SJSA1 (cell line): ENCODE measurements at places on chromosomes 6 and 20. TPM values are rescaled to one million over a fixed set of nuclear protein-coding genes. Genes with fewer than 3 reads are reported as not detected.

- no peaks in the 10 kb centered on the region for H3K4me1 ChIP-seq
- no peak for DNase-seq
- no peak overlapping the region for H3K27ac ChIP-seq
- no peak overlapping the region for H3K4me3 ChIP-seq
- no peaks in the 10 kb centered on the region for H3K36me3 ChIP-seq
- no peaks in the 10 kb centered on the region for H3K27me3 ChIP-seq
Observed at GRCh38 chr6:13098793-13099570, 229.4 kb downstream of the TBC1D7 start.

SYNDIG1 gene
- total RNA-seq = not detected in 2 replicates

DNA sequence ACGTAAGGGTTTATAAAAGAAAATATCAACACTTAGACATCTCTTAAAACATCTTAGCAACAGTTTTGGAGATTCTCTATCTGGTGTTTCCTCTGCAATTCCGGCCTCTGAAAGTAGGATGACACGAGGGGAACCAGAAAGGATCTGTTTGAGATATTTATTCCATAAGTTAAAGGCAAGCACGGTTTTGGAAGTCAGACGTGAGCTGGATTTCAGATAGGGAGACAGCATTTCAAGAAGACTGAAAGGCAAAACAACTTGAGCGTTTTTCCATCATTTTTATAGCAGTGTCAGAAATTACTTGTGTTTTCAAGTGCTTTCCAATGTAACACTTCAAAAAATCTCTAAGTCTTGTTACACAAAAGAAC lies 52.9 kb upstream of the BTN3A2 start:
- no peak overlapping the region for H3K27ac ChIP-seq
- H3K4me1 ChIP-seq = peaks cover 19% of the 10 kb centered on the region
- no peaks in the 10 kb centered on the region for H3K36me3 ChIP-seq

REPS1 gene
- total RNA-seq = 26.2 and 27.1 TPM in 2 replicates

MUC21 gene
- total RNA-seq = not detected in 2 replicates

GRCh38 chr20:63312690-63313348 lies 19.8 kb downstream of the COL20A1 start:
- no peak overlapping the region for H3K27ac ChIP-seq
- no peaks in the 10 kb centered on the region for H3K4me1 ChIP-seq
- no peak overlapping the region for H3K4me3 ChIP-seq
- H3K27me3 ChIP-seq = peaks cover 48% of the 10 kb centered on the region
- no peaks in the 10 kb centered on the region for H3K36me3 ChIP-seq
- no peak for DNase-seq

DNA sequence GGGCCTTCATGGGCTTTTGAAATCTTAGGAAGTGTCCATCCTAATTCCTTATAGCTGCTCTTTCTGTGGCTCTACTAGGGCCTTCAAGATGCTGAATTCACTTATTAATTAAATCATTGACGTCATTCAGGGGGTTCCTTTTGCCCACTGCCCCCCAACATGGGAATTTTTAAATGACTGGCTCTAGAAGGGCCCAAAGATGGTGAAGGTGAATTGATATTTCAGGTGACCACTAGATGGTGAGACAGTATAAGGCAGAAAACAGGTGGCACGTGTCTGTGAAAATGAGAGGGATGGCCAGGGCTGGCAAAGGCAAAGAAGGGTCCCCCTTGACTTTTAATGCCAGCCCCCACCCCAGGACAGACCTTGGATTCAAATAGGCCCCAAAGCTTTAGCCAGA lies 11.8 kb downstream of the GNAS start:
- H3K4me3 ChIP-seq = no peak overlapping the region
- H3K27ac ChIP-seq = no peak overlapping the region
- no peak for DNase-seq
- H3K36me3 ChIP-seq = no peaks in the 10 kb centered on the region
- H3K4me1 ChIP-seq = no peaks in the 10 kb centered on the region

SLC22A7 gene
- total RNA-seq = not detected in 2 replicates

DNA sequence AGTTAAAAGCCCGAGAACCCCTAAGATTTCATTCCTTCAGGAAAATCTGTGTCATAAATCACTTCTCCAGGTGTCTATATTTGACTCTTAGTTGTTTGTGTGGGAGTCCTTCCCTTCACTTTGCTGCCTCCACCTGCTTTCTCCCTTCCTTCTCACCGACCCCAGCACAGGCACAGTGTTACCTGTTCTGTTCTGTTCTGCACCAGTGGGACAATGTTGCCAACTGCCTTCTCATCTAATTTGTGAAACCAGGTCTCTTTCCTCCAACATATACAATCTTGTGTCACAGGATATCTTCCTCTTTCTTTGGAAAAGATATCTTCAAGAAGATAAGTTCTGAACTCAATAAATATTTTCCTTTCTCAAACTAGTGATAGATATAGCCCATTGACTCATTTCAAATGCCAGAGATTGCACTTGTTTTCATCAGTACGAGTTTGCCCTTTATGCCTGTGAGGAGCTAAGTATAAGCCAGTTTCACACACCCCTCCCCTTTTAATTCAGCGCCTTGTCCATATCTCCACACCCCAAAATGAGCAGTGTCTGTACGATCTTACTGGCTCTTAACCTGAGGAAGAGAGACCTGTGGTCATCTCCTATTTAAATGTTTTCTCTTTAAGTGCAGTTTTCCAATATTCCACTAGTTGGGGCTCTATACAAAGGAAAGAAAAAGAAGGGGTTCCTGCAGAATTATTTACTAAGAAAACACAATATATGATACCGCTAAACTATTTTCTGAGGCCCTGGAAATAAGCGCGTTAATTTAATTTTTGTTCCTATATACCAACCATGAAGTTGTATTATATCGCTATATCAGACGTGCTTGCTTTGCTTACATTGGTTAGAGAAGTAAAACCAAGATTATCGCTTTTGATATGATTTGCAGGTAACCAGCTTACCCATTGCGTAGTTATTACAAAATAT lies 81.6 kb upstream of the PREP start:
- peaks cover 49% of the 10 kb centered on the region for H3K4me1 ChIP-seq
- no peak overlapping the region for H3K27ac ChIP-seq
- no peaks in the 10 kb centered on the region for H3K27me3 ChIP-seq
- H3K36me3 ChIP-seq = no peaks in the 10 kb centered on the region

PREX1 gene
- 27.5 and 34.3 TPM in 2 replicates for total RNA-seq

GRCh38 chr20:61048302-61048701 lies 203.8 kb upstream of the CDH4 start:
- H3K4me3 ChIP-seq = no peak overlapping the region
- H3K27me3 ChIP-seq = no peaks in the 10 kb centered on the region
- DNase-seq = no peak

DNA sequence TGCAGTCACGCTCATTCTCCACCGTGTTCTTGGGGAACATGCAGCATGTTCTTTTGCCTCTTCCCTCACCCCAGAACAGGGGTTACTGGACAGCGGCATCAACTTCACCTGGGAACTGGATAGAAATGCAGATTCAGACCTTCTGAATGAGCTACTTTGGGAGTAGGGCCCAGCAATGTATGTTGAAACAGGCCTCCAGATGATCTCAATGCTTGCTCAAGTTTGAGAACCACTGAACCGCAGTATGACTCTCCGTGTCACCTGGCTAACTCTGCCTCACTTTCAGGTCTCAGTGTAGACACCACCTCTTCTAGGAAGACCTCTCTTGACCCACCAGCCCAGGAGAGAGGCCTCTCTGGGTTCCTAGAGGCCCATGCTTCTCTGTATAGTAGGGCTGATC lies 4.9 kb downstream of the TRIB3 start:
- H3K4me3 ChIP-seq = no peak overlapping the region
- peaks cover 25% of the 10 kb centered on the region for H3K36me3 ChIP-seq
- H3K4me1 ChIP-seq = peaks cover 5% of the 10 kb centered on the region
- DNase-seq = no peak
- no peak overlapping the region for H3K27ac ChIP-seq

GRCh38 chr6:16028966-16029365 lies 99.9 kb upstream of the MYLIP start:
- H3K27me3 ChIP-seq = no peaks in the 10 kb centered on the region
- no peaks in the 10 kb centered on the region for H3K36me3 ChIP-seq
- no peaks in the 10 kb centered on the region for H3K4me1 ChIP-seq
- H3K4me3 ChIP-seq = no peak overlapping the region

GRCh38 chr20:11120431-11120830 lies 446.6 kb upstream of the JAG1 start:
- peaks cover 11% of the 10 kb centered on the region for H3K4me1 ChIP-seq
- DNase-seq = no peak

- H3K4me3 ChIP-seq = no peak overlapping the region
- peaks cover 71% of the 10 kb centered on the region for H3K27me3 ChIP-seq
Observed at GRCh38 chr6:149984773-149985172, 21.0 kb downstream of the ULBP1 start.

SIRPB1 gene
- total RNA-seq = not detected in 2 replicates

DNA sequence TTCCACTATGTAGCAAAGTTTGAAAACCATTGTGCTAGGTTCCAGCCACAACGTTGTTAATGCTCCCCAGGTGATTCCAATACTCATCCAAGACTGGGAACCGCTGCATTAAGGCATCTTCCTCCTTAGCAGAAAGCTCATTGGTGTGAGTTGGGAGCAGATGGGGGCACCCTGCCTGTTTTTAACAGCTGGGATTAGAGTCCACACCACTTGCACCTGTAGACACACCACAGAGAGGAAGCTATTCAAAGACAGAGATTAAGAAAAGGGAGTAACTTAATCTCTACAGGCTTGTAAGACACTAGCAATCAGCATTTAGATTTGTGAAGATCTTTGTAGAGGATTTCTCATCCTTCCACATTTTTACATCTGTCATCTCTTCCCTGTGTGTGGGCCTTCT lies 333.9 kb upstream of the SOX4 start:
- no peak overlapping the region for H3K27ac ChIP-seq
- no peaks in the 10 kb centered on the region for H3K4me1 ChIP-seq
- DNase-seq = no peak
- H3K36me3 ChIP-seq = no peaks in the 10 kb centered on the region
- H3K27me3 ChIP-seq = no peaks in the 10 kb centered on the region

DNA sequence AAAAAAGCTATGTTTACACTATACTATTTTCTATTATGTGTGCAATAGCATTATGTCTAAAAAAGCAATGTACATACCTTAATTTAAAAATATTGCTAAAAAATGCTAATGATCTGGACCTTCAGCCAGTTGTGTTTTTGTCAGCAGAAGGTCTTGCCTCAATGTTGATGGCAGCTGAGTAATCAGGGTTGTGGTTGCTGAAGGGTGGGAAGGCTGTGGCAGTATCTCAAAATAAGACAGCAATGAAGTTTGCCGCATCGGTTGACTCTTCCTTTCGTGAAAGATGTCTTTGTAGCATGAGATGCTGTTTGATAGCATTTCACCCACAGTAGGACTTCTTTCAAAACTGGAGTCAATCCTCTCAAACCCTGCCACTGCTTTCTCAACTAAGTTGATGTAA lies 134.7 kb upstream of the CDYL start:
- H3K27ac ChIP-seq = no peak overlapping the region
- no peaks in the 10 kb centered on the region for H3K36me3 ChIP-seq
- DNase-seq = no peak
- H3K4me1 ChIP-seq = peaks cover 16% of the 10 kb centered on the region

GPLD1 gene
- 0.34 and 0.74 TPM in 2 replicates for total RNA-seq

DNA sequence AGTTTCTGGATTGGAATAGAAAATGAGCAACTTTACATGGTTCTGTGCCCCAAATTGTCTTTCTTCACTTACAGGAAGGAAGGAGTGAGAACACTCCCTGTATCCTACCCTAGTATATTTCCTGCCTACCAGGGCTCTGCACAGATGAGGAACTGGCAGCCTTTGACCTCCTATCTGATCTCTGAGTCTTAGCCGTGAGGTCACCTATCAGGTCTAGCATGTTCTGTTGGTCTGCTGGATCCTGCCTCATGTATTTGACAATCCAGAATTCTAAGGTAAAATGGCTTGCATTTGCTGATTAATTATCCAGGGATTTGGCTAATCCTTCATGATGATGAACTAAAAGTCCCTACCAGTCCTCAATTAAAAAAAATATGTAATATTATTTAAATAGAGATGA lies 35.0 kb upstream of the TRAM2 start:
- no peak for DNase-seq
- peaks cover 54% of the 10 kb centered on the region for H3K4me1 ChIP-seq
- H3K36me3 ChIP-seq = no peaks in the 10 kb centered on the region
- H3K27me3 ChIP-seq = no peaks in the 10 kb centered on the region

DNA sequence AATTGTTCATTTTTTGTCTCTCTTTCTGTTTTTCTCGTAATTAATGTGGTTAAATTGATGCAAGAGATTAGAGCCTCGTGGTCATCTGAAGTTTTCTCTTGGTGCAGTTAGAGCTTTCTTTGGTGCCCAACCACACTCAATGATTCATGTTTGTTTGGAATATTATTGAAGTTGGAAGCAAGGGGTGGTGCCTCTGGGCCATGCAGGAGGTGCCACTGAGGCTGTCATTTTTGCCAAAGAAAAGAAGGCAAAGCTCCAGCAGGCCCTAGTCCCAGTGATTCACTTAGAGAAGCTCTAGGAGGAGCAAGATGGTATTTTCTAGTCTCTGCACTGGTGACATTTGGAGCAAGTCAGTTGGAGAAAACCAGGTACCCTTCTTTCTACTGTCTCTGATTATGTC lies 144.5 kb upstream of the RALGAPA2 start:
- no peaks in the 10 kb centered on the region for H3K27me3 ChIP-seq
- H3K4me3 ChIP-seq = no peak overlapping the region
- H3K36me3 ChIP-seq = no peaks in the 10 kb centered on the region

DNA sequence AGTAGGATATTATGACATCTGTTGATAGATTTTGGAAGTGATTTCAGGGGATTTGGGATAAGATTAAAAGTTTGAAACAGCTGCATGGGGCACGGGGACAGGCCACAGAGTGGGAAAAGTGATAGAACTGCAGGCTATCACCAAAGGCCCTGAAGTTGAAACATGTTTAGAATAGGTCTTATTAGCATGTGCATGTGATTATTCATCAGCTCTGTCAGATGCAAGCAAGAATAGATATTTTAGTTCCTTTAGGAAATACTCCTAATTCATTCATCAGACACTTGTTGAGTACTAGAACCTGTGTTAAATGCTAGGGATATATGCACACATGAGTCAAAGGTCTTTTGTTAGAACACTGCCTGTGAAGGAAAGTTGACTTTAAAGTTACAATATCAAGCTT lies 261.2 kb upstream of the MAN1A1 start:
- no peaks in the 10 kb centered on the region for H3K27me3 ChIP-seq
- DNase-seq = no peak
- H3K27ac ChIP-seq = no peak overlapping the region
